T-cell (primary cell): ENCODE measurements at places on chromosomes 1 and 21.
A peak's percentile ranks its signal among the peaks of the same experiment; 100 is the strongest.

DNA sequence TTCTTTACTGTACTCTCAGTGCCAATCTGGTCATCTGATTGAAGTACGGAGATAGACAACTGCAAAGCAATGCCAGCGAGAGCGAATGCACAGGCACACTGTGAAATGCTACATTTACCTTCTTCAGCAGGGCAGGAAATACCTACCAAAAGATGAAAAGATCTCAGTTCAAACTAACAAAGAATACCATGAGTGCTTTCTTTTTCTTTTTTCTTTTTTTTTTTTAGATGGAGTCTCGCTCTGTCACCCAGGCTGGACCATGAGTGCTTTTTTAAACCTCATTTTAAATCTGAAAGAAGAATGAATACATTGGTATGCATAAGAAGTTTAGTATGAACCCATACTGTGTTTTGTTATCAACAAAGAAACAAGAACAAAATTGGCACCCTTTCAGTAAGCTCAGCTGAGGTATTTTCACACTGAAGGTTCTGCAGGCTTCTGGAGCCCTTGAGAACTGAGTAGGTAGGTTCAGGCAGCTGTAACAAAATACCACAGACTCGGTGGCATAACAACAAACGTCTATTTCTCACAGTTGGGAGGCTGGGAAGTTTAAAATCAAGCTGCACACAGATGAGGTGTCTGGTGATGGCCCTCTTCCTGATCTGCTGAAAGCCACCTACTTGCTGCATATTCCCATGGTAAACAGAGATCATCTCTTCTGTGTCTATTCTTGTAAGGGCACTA, 1.7 kb upstream of the CHI3L2 start:
- no peaks in the 10 kb centered on the region for H3K27me3 ChIP-seq
- peak; percentile 26 for DNase-seq
- H3K27ac ChIP-seq: peak overlapping the region; percentile 79
- H3K4me3 ChIP-seq: peak overlapping the region; percentile 11
- H3K36me3 ChIP-seq: no peaks in the 10 kb centered on the region
- H3K4me1 ChIP-seq: peaks cover 81% of the 10 kb centered on the region

DNA sequence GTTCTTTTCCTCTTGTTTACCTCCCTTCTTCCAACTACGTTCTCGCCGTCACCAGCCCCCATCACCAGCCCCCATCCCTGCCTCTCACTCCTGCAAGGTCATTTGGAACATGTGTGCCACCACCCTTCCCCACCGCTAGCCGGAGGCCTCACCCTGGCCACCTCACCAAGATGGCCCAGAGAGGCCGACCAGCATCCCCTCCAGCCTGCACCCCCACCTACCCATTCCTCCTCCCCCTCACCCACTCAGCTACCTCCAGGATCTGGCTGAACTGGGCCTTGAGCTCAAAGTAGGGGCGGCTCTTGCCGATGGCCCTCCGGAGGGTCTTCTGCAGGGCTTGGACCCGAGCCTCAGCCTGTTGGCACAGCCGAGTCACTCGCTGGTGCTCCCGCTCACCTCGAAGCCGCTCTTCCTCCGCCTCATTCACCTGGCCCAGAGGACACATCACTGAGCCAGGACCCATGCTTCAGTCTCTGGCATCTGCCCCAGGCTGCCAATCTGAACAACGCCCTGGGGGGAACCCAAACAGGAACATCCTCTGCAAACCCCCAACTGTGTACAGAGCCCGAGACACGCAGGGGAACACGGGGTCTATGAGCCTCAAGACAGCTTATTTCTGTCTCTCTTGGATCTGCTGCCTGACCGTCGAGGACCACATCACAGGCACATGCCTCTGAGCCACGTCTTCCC, 12.8 kb downstream of the SH3BP5L start:
- H3K4me3 ChIP-seq: no peak overlapping the region
- no peak overlapping the region for H3K27ac ChIP-seq
- H3K4me1 ChIP-seq: peaks cover 24% of the 10 kb centered on the region

- H3K4me1 ChIP-seq: no peaks in the 10 kb centered on the region
- H3K36me3 ChIP-seq: no peaks in the 10 kb centered on the region
- H3K27me3 ChIP-seq: no peaks in the 10 kb centered on the region
- H3K27ac ChIP-seq: no peak overlapping the region
- DNase-seq: no peak
- H3K4me3 ChIP-seq: no peak overlapping the region
Measured at GRCh38 chr21:34280389-34280795, 83.4 kb upstream of the KCNE2 start.

- peak; percentile 45 for DNase-seq
- H3K27me3 ChIP-seq: no peaks in the 10 kb centered on the region
- no peak overlapping the region for H3K4me3 ChIP-seq
- peak overlapping the region; percentile 18 for H3K27ac ChIP-seq
- H3K4me1 ChIP-seq: peaks cover 70% of the 10 kb centered on the region
Measured at GRCh38 chr1:207828485-207829158, 76.8 kb downstream of the CD46 start.

GRCh38 chr1:93079685-93080141, 630 bp downstream of the MTF2 start:
- no peaks in the 10 kb centered on the region for H3K27me3 ChIP-seq
- peak; percentile 8 for DNase-seq
- peak overlapping the region; percentile 90 for H3K27ac ChIP-seq
- peak overlapping the region; percentile 93 for H3K4me3 ChIP-seq

- no peak overlapping the region for H3K27ac ChIP-seq
- no peak overlapping the region for H3K4me3 ChIP-seq
- peaks cover 11% of the 10 kb centered on the region for H3K4me1 ChIP-seq
- no peaks in the 10 kb centered on the region for H3K36me3 ChIP-seq
- no peaks in the 10 kb centered on the region for H3K27me3 ChIP-seq
Measured at GRCh38 chr1:206680279-206680678, 4.4 kb upstream of the MAPKAPK2 start.

DNA sequence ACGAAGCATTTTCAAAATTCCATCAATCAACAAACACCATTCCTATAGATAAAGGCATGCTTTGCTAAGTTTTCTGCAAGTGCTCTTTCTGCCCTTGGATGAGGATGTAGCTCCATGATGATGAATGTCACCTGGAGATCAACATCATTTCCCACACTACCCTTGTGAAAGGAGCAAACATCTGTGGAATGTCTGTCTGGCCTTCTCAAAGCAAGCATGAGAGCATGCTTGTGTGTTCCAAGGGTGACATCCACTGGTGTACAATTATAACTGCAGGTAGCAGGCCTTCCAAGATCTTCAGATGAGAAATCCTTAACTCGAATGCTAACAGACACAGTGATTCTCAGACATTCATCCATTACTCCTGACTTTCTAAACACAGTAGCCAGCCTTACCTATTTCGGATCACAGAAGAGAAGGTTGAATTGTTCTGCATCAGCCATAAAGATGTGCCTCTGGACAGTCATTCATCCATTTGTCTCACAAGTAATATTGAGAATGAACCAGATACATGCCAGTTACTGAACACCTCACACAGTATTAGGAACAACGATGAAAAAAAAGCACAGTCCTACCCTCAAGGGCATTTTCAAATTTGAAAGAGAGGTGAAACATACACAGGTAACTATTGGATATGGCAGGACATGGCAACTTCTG, 162.4 kb downstream of the TPR start:
- no peak overlapping the region for H3K27ac ChIP-seq
- H3K4me1 ChIP-seq: no peaks in the 10 kb centered on the region
- H3K4me3 ChIP-seq: no peak overlapping the region
- peaks cover 5% of the 10 kb centered on the region for H3K27me3 ChIP-seq

GRCh38 chr1:111294390-111294789, 3.7 kb downstream of the CHIA start:
- H3K4me1 ChIP-seq: no peaks in the 10 kb centered on the region
- H3K27ac ChIP-seq: no peak overlapping the region
- peaks cover 9% of the 10 kb centered on the region for H3K27me3 ChIP-seq
- no peaks in the 10 kb centered on the region for H3K36me3 ChIP-seq
- H3K4me3 ChIP-seq: no peak overlapping the region

- H3K27me3 ChIP-seq: peaks cover 38% of the 10 kb centered on the region
- no peak for DNase-seq
- no peak overlapping the region for H3K4me3 ChIP-seq
Measured at GRCh38 chr21:36544545-36544944, 64.6 kb upstream of the CLDN14 start.

DNA sequence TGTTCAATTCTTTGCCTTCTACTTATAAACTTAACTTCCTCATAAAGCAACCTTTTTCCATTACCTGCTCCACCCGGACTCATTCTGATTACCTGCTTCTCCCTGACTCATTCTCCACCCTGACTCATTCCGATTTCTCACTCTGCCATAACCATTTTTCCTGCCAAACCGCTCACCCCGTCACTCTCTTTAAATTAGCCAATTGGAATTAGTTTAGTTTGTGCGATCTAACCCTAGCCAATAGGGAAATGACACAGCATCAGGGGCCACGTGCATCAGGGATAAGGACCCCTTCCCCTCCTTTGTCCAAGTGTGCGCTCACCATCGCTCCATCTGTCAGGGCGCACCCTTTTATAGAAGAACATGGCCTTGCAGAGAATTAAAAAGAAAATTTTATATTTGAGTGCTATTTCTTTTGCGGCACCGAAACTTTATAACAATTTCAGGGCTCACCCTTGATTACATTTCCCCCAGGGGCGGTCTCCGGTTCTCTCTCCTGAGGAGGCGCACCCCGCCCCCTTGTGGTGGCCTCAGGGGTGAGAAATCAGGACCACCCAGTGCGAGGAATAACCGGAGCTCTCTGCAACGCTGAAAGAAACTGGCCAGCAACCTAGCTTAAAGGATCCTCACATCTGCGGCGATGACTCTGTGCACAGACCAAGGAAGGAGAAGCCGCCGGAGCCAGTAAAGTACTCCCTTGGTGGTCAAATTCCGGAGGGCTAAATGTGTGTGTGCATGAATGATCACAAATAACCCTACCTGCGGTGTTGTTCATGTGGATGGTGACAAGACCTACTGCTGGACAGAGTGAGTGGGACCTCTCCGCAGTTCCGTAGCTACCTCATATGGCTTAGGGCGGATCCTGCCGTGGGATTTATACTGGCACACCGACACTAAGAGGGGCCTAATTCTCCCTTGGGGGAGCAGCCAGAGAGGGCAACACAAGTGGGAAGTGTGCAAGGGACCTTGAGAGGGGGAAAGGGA, 30.3 kb upstream of the CBR3 start:
- no peaks in the 10 kb centered on the region for H3K27me3 ChIP-seq
- H3K4me3 ChIP-seq: no peak overlapping the region

DNA sequence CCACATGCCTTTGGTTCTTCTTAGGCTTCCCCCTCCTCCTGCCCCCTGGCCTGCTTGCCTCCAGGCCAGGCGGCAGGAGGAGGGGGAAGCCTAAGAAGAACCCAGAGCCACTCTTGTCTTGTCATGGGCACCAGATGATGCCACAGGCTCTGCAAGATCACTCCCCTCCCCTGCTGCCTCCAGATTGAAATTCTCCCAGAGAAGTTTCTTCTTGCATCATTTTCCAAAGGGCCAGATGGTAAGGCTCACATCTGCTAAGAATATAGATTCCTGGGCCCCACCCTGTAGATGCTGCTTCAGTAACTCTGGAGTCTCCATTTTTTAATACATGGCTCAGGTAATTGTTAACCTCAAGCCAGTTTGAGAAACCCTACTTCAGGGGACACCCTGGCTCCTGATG, 60.8 kb downstream of the FAM163A start:
- DNase-seq: no peak
- peaks cover 11% of the 10 kb centered on the region for H3K27me3 ChIP-seq
- no peak overlapping the region for H3K4me3 ChIP-seq
- no peaks in the 10 kb centered on the region for H3K36me3 ChIP-seq

GRCh38 chr1:228104526-228105269, 1.6 kb upstream of the C1orf35 start:
- H3K4me1 ChIP-seq: peaks cover 59% of the 10 kb centered on the region
- H3K27me3 ChIP-seq: peaks cover 4% of the 10 kb centered on the region
- H3K27ac ChIP-seq: no peak overlapping the region
- DNase-seq: no peak

DNA sequence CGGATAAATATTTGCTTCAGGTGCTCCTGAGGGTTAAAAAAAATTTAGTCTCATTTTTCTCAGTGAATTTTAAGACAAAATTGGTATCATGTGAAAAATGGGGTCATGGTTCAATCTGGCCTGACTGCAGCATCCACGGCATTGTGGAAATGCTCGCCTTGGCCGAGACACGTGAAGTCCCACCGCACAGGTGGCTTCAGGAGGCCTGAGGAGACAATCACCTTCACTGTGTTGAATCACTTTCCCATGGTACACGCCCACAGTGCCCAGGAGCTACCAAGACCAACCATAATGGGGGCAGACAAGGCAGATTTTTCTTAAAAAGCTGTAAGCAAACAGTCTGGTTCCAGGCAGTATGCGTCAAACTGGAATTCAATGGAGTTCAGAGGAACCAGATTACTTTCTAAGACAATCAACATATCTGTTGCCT, 11.0 kb upstream of the CPLANE2 start:
- peaks cover 8% of the 10 kb centered on the region for H3K4me1 ChIP-seq
- DNase-seq: no peak
- peaks cover 6% of the 10 kb centered on the region for H3K36me3 ChIP-seq
- H3K4me3 ChIP-seq: no peak overlapping the region

- no peaks in the 10 kb centered on the region for H3K36me3 ChIP-seq
- no peak overlapping the region for H3K4me3 ChIP-seq
- H3K4me1 ChIP-seq: no peaks in the 10 kb centered on the region
- H3K27me3 ChIP-seq: no peaks in the 10 kb centered on the region
Measured at GRCh38 chr21:16751695-16752474, 761.0 kb upstream of the CXADR start.

DNA sequence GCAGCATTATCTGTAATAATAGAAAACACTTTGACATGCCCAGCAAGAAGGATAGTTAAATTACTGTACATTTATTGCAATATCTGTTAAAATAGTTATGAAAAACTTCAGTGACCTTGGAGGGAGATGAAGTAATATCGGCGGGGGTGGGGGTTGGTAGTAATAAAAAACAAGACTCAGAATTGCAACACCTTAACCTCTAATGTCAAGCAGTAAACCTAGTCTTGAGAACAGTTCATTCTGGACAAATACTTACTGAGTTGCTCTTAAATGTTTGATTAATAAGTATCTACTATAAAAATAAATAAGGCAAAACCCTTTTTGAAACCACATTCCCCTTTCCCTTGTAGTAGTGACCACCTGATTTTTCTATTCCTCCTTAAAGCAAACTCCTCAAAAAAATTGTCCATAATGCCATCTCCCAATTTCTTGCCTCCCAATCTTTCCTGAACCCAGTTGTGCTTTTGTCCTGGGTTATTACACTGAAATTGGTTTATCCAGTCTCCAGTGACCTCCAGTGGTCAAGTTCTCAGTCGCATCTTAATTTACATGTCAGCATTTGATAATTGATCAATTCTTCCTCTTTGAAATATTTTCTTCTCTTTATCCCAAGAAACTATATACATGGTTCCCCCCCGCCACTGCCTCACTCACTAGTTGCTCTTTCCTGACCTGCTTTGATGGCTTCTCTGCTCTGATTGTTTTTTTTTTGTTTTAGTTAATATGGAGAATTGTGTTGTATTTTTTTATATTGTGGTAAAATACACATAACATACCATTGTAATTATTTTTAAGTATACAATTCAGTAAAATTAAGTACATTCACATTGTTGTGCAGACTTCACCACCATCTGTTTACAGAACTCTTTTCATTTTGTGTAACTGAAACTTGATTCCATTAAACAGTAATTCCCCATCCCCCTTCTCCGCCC, 36.8 kb downstream of the RAP1A start:
- H3K27me3 ChIP-seq: no peaks in the 10 kb centered on the region
- no peak for DNase-seq
- H3K36me3 ChIP-seq: no peaks in the 10 kb centered on the region
- H3K4me3 ChIP-seq: no peak overlapping the region
- peaks cover 54% of the 10 kb centered on the region for H3K4me1 ChIP-seq
